ENCODE measurements at places on chromosomes 5 and 9. TPM values are rescaled to one million over a fixed set of nuclear protein-coding genes. Genes with fewer than 3 reads are reported as not detected.

DNA sequence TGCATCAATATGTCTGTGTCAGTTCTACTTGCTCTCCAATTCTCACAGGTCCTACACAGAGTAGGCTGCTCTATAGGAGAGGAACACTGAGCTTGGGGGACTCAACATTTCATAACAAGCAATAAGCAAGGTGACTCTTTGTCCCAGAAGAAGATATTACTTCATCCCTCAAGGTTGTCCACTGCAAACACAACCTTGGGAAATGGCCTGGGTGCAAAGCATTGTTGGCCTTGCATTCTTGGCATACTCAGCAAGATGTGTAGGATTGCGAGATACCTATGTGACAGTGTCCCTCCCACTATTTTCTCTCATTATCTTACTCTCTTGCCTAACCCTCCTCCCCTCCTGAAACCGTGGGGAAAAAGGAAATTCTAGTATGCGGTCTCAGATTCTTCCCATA lies 169.8 kb upstream of the FREM1 start:
- DNase-seq: no peak

GRCh38 chr5:92337772-92338234 lies 954.7 kb upstream of the ARRDC3 start:
- peak; percentile 48 for DNase-seq

DNA sequence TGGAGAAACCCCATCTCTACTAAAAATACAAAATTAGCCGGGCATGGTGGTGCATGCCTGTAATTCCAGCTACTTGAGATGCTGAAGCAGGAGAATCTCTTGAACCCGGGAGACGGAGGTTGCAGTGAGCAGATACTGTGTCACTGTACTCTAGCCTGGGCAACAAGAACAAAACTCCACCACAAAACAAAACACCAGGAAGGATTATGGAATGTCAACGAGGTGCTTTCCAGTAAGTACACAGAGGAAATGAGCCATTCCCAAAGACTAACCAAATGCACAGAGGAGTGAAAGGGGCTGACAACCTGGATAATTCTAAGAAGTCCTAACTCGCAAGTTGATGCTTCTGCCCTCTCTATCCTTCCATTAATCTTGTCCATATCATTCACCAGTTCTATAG lies 126.1 kb upstream of the RETREG1 start:
- DNase-seq: no peak

Gene SLC6A19
- not detected for total RNA-seq

Gene DRD1
- under 0.01 TPM for total RNA-seq

- no peak for DNase-seq
Observed at GRCh38 chr9:133142684-133143622, 20.8 kb downstream of the GBGT1 start.

DNA sequence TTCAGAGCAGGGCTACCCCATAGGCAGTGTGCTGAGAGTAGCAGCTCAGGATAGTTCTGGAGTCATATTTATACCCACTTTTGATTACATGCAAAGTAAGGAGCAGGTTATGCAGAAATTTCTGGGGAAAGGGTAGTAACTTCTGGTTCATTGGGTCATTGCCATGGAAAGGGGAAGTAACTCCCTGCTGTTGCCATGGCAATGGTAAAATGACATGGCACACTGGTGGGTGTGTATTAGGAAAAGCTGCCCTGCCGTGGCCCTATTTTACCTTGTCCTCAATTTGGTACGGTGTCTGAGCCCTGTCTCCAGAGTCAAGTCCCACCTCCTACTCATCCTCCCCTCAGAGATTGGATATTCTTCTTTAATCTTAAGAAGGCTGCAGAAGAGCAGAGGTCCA lies 526.7 kb upstream of the TYRP1 start:
- no peak for DNase-seq

DNA sequence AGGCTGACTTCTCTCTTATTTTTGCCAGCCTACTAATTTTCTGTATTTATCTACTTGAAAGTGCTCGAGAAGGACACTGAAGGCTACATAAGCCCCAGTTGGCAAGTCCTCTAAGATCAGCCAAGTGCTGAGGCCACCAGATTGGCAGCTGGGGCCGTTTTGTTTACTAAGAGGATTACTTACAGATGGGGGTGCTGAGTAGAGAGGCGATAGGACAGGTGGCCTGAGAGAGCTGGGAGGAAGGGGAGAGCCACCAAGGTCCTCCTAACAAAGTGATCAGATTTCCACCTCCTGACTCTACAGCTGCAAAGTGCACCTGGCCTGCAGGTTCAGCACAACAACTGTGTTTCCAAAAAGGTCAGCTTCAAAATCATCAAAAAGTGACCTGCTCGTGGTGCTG lies 32.9 kb downstream of the FRMD3 start:
- DNase-seq: peak; percentile 73

Gene C5orf58
- total RNA-seq: not detected

Gene ARL14EPL
- total RNA-seq: 0.09 TPM

- DNase-seq: no peak
Observed at GRCh38 chr9:135879237-135879601, 28.1 kb downstream of the CAMSAP1 start.

DNA sequence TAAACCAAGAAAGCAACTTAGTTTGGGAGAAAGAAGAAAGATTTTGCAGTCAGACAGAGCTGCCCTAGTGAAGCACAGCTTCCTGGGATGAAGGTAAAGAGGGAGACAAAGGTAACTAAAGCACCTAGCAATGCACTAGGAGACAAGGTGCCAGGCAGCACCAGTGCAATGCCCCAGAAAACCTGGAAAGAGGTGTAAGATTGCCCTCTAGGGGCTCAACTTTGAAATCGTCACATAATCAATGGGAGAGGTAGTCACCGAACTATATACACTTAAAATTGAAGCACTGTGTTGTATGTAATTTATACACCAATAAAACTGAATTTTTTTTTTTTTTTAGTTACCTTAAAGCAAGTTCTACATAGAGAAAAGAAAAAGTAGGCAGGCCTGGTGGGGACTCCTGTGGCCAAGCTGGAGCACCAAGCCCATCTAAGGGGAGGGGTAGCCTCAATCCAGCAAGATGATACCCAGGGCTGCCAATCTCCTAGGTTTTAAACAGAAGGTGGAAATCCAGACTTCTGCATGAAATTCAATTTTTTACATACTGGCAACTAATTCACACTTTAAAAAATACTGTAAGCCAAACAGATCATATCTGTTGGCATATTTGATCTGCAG lies 48.2 kb downstream of the CDK5RAP2 start:
- DNase-seq: no peak

GRCh38 chr5:149935431-149935901 lies 9.1 kb downstream of the PDE6A start:
- DNase-seq: peak; percentile 11

DNA sequence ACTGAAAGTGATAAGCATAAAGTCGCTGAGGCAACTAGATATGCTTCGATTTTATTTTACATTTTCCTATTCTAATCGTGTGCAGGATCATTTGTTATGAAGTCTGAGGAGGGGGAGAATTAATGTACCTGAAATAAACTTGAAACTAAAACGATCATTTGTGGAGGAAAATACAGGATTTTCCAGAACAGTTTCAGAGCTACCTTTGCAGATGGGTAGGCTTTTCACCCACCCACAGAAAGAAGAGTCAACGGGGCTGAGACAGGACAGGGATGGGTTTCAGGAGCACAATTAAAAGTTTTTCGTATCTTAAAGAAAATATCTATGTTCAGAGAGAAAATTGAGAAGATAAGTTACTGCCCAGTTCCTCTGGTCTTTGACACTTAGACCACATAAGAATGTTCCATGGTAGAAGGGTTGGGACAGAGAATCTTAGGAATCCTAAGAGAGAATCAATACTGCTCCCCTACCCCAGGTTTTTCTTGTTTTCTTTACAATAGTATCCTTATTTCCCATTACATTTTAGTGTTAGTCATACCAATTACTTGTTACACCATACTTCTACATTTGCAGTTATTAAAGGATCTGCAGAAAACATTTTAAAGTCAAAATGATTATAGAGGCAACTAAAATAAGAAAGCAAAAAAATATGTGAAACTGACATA lies 211.4 kb downstream of the DEPDC1B start:
- DNase-seq: no peak

Gene PCDHB11
- 4.3 TPM for total RNA-seq

- DNase-seq: peak; percentile 93
Observed at GRCh38 chr9:106305428-106306133, 557.4 kb upstream of the ZNF462 start.

Gene SCGB3A2
- total RNA-seq: not detected
